Activated CD4-positive, alpha-beta memory T cell treated with anti-CD3 and anti-CD28 coated beads for 36 hours (primary cell): ENCODE measurements at places on chromosomes 11 and 22.

DNA sequence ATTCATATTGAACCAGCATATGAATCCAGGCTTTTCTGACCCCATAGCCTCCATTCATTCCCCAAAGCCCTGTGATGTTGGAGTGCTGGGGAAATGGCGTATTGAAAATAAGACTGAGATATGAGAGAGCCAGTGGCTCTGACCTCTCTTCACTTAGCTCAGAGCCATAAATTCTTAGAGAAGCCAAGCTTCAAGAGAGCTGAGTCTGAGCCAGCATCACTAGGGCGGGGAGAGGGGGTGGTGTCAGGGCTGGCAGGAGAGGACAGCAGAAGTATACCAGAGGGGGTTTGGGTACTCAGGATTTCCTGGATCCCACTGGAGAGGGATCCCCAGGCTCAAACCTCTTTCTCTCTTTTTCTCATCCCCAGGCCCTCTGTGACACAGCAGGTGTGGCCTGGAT lies 16.7 kb upstream of the MOGAT2 start:
- no peak for DNase-seq

GRCh38 chr22:34105461-34106062 lies 185.3 kb upstream of the LARGE1 start:
- peak; percentile 37 for DNase-seq

- DNase-seq, result no peak
Measured at GRCh38 chr11:65630215-65630614, 7.7 kb upstream of the SIPA1 start.

GRCh38 chr11:14974515-14975251 lies 2.5 kb upstream of the CALCA start:
- peak; percentile 83 for DNase-seq

- no peak for DNase-seq
Measured at GRCh38 chr11:75797792-75798191, 17.2 kb upstream of the UVRAG start.
